ENCODE measurements at places on chromosomes 3 and 15.

DNA sequence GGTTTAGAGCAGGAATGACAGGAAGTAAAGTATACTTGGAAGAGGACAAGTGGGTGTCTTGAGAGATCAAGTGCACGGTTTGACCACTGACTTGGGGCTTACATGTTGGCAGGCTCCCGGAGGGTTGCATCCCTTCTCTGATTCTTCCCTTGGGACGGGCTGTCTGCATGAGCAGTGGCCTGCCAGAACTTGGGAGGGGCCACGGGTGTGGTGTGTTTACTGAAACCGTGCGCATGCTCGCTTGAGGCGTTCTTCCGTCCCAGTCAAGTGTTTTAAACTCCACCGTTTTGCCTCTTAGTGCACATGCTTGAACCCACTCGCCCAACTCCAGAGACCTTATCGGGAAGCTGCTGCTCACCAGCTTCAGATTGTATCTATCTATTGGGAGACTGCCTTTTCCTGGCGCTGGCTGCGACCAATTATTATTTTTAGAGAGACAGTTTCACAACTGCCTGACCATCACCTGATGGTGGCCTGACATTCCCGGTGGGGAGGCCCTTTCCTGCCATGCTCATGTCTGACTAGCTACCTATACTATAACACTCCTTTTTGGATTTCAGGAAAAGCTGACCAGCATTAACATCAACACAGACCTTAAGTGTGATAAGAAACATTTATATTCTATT, 14.9 kb upstream of the C3orf22 start:
- H3K36me3 ChIP-seq = no peaks in the 10 kb centered on the region
- no peak for DNase-seq
- no peaks in the 10 kb centered on the region for H3K4me1 ChIP-seq
- H3K4me3 ChIP-seq = no peak overlapping the region
- H3K27ac ChIP-seq = no peak overlapping the region

GRCh38 chr3:99410789-99411311, 227.5 kb upstream of the COL8A1 start:
- no peaks in the 10 kb centered on the region for H3K4me1 ChIP-seq
- no peak for DNase-seq
- H3K4me3 ChIP-seq = no peak overlapping the region

DNA sequence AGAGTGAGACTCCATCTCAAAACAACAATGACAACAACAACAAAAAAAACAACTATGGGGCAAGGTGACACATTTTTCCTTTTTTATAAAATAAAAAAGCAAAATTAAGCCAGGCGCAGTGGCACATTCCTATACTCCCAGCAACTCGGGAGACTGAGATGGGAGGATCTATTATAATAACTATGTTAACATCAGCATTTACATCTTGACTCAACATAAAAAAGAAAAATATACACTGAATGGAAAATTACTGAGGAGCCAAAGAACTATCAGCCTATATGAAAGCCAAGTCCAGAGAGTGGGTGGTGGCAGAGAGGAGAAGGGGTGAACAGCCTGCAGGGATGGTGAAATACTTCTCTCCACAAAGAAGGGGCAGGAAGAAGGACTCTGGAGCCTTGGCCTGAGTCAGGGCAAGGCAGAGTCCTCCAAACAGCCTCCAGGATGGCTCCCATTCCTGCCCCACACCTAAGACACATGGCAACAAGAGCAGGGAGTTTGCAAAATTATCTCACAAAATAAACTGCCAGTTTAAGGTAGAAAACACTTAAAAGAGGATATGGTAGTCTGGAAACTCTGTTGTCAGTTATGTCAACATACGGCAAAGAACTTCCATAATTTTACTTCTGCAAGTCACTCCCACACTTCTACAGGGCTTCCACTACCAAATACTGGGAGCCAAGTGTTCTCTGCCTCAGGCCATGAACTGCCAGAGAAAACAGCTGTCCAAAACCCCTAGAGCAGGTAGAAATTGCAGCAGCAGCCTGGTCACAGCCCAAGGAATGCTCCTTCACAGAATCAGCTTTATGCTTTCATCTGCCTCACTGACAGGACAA, 25.9 kb downstream of the HSPBAP1 start:
- no peak overlapping the region for H3K4me3 ChIP-seq
- no peaks in the 10 kb centered on the region for H3K4me1 ChIP-seq
- H3K36me3 ChIP-seq = peaks cover 37% of the 10 kb centered on the region
- no peaks in the 10 kb centered on the region for H3K27me3 ChIP-seq
- H3K27ac ChIP-seq = no peak overlapping the region

GRCh38 chr3:177468816-177469215, 271.5 kb upstream of the TBL1XR1 start:
- H3K27ac ChIP-seq = no peak overlapping the region
- no peaks in the 10 kb centered on the region for H3K27me3 ChIP-seq
- H3K4me3 ChIP-seq = no peak overlapping the region

DNA sequence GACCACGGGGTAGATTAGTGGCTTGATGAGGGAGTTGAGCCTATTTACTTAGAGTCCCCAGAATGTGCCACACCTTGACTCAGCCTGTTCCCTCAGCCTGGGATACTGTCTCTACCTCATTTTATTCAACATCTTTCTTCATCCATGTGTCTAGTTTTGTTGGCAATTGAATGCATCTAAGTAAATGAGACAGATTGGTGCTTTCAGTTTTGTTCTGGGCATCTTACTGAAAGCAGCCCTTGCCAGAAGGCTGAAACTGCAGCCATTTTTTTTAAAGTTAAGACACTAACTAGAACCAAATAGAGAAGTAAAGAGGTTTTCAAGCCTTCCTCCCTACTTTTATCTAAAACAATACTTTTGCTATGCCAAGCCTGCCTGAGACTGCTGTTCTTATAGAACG, 246.8 kb downstream of the SLCO3A1 start:
- H3K27ac ChIP-seq = peak overlapping the region; percentile 81
- DNase-seq = no peak
- H3K36me3 ChIP-seq = no peaks in the 10 kb centered on the region
- H3K4me3 ChIP-seq = no peak overlapping the region
- peaks cover 5% of the 10 kb centered on the region for H3K27me3 ChIP-seq

- peaks cover 13% of the 10 kb centered on the region for H3K27me3 ChIP-seq
- peak overlapping the region; percentile 60 for H3K27ac ChIP-seq
Observed at GRCh38 chr15:40441565-40442531, 1.1 kb downstream of the BAHD1 start.

GRCh38 chr15:66760968-66761725, 59.1 kb downstream of the SMAD6 start:
- H3K27ac ChIP-seq = no peak overlapping the region
- H3K4me1 ChIP-seq = no peaks in the 10 kb centered on the region
- no peak for DNase-seq
- peaks cover 5% of the 10 kb centered on the region for H3K27me3 ChIP-seq

- peaks cover 2% of the 10 kb centered on the region for H3K27me3 ChIP-seq
- DNase-seq = no peak
- H3K4me3 ChIP-seq = no peak overlapping the region
- no peak overlapping the region for H3K27ac ChIP-seq
- H3K36me3 ChIP-seq = no peaks in the 10 kb centered on the region
Observed at GRCh38 chr3:81952141-81952540, 190.7 kb upstream of the GBE1 start.

DNA sequence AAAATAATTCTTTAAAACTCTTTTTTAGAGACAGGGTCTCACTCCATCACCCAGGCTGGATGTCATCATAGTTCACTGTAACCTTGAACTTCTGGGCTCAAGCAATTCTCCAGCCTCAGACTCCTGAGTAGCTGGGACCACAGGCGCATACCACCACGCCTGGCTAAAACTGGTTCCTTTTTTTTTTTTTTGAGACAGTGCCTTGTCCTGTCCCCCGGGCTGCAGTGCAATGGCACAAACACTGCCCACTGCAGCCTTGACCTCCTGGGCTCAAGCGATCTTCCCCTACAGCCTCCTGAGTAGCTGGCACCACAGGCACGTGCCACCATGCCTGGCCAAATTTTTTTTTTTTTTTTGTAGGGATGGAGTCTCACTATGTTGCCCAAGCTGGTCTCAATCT, 23.7 kb upstream of the FURIN start:
- H3K4me3 ChIP-seq = no peak overlapping the region
- DNase-seq = no peak
- H3K36me3 ChIP-seq = no peaks in the 10 kb centered on the region

GRCh38 chr15:76333720-76334437, 2.7 kb upstream of the ISL2 start:
- no peak overlapping the region for H3K27ac ChIP-seq
- H3K27me3 ChIP-seq = peaks cover 49% of the 10 kb centered on the region
- H3K4me1 ChIP-seq = peaks cover 34% of the 10 kb centered on the region

DNA sequence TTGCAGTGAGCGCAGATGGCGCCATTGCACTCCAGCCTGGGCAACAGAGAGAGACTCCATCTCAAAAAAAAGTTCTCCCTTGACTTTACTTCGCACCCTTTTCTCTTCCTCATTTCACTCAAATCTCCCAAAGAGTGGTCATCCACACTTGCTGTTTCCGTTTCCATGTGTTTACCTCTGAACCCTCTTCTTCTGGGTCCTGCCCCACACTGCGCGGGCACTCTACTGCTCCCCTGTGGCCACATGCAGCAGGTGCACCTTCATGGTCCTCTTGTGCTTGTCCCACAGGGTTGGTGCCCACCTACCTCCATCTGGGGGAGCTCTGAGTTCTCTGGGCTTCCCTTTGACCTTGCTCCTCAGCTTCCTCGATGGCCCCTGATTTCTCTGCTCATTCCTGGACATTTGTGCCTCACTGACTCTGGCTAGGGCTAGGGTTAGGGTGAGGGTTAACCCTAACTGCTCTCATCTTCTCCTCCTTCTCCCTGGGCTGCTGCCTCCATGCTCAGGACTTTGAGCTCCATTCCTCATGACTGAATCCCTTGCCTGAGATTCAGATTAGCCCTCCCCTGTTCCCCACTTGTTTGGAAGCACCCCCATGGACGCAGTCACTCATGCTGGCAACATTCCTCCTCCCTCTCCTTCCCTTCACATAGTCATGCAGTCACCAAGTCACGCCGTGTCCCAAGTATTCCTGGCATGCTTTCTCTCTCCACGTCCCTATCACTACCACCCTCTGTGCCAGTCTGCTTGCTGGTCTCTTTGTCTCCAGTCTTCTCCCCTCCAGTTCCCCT, 26.6 kb upstream of the KY start:
- DNase-seq = no peak
- H3K27ac ChIP-seq = no peak overlapping the region
- H3K4me3 ChIP-seq = no peak overlapping the region

DNA sequence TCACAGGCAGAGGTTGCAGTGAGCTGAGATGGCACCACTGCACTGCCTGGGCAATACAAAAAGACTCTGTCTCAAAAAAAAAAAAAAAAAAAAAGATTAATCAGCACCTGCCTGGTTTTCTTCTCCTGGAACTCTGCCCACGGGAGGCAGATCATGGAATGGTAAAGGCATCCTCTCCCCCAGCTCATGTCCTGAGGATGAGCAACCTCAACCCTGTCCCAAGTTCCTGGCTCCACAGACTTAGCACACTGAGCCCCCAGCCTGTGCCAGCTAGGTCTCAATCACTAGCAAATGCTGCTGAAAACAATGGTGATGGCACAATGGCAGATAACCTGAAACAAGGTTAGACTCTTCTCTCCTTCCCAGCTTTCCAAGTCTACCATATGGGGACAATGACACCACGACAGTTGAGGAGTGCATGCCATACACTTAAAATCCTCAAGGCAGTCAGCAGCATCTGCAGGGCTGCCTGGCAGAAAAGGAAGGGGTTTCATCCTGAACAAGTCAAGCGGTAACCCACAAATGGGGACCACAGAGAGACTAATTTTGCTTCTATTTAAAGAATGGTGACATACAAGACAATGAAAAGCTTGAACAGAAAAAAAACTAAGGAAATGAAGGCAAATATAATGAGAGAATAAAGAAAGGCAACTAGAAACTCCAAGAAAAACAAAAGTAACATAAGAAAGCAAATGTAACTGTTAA, 4.8 kb downstream of the CLN6 start:
- H3K27ac ChIP-seq = no peak overlapping the region
- peaks cover 27% of the 10 kb centered on the region for H3K4me1 ChIP-seq
- H3K36me3 ChIP-seq = no peaks in the 10 kb centered on the region
- no peak overlapping the region for H3K4me3 ChIP-seq

DNA sequence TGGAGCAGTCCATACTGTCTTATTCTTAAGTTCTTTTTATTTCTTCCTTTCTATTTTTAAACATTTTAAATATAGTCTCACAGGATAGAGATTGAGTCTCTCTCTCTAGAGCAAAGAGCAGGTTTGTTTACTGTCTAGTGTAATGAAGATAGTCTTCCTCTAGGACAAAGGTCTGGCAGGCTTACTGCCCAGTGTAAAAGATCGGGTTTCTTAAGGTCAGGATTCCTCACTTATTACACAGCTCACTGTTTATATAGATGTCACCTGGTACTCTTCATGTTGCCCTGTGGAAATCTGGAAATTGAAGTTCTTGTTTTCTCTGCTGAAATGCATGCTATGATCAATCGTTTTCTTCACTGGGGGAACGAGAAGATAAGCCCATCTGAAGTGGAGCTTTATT, 76.0 kb downstream of the ZBBX start:
- H3K4me1 ChIP-seq = no peaks in the 10 kb centered on the region
- H3K36me3 ChIP-seq = no peaks in the 10 kb centered on the region
- DNase-seq = no peak
- H3K4me3 ChIP-seq = no peak overlapping the region
- no peaks in the 10 kb centered on the region for H3K27me3 ChIP-seq

GRCh38 chr3:157695103-157695502, 191.9 kb upstream of the VEPH1 start:
- no peaks in the 10 kb centered on the region for H3K27me3 ChIP-seq
- DNase-seq = no peak
- no peaks in the 10 kb centered on the region for H3K36me3 ChIP-seq
- H3K4me3 ChIP-seq = no peak overlapping the region
- no peaks in the 10 kb centered on the region for H3K4me1 ChIP-seq

- peaks cover 7% of the 10 kb centered on the region for H3K27me3 ChIP-seq
- no peaks in the 10 kb centered on the region for H3K4me1 ChIP-seq
- no peaks in the 10 kb centered on the region for H3K36me3 ChIP-seq
- H3K4me3 ChIP-seq = no peak overlapping the region
Observed at GRCh38 chr3:123390865-123391600, 57.9 kb downstream of the ADCY5 start.

- H3K27me3 ChIP-seq = peaks cover 2% of the 10 kb centered on the region
- H3K27ac ChIP-seq = no peak overlapping the region
- no peak overlapping the region for H3K4me3 ChIP-seq
- no peak for DNase-seq
- peaks cover 3% of the 10 kb centered on the region for H3K36me3 ChIP-seq
Observed at GRCh38 chr3:167762296-167762695, 26.8 kb downstream of the SERPINI1 start.

DNA sequence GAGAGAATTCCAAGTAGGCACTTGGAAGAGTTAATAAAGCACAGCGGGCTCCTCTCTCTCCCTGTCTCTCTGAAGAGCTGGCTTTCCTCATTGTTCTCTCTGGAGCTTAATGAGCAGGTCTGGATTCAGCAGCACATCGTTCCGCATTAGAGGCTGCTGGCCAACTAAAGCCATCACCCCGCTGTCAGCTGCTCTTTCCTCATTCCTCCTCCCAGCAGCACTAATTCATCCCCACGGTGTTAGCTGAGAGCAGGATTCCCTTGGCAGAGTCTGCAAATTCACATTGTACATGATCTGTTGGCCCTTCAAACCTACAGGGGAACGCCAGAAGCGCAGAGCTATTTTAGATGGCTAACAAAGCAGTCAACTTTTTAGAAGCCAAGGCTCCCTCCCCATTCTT, 44.2 kb downstream of the SGO1 start:
- H3K27ac ChIP-seq = no peak overlapping the region
- peaks cover 4% of the 10 kb centered on the region for H3K4me1 ChIP-seq
- DNase-seq = no peak
- H3K27me3 ChIP-seq = no peaks in the 10 kb centered on the region
- no peak overlapping the region for H3K4me3 ChIP-seq
- peaks cover 30% of the 10 kb centered on the region for H3K36me3 ChIP-seq
